ENCODE measurements at places on chromosomes 12 and 14. TPM values are rescaled to one million over a fixed set of nuclear protein-coding genes. Genes with fewer than 3 reads are reported as not detected.

DNA sequence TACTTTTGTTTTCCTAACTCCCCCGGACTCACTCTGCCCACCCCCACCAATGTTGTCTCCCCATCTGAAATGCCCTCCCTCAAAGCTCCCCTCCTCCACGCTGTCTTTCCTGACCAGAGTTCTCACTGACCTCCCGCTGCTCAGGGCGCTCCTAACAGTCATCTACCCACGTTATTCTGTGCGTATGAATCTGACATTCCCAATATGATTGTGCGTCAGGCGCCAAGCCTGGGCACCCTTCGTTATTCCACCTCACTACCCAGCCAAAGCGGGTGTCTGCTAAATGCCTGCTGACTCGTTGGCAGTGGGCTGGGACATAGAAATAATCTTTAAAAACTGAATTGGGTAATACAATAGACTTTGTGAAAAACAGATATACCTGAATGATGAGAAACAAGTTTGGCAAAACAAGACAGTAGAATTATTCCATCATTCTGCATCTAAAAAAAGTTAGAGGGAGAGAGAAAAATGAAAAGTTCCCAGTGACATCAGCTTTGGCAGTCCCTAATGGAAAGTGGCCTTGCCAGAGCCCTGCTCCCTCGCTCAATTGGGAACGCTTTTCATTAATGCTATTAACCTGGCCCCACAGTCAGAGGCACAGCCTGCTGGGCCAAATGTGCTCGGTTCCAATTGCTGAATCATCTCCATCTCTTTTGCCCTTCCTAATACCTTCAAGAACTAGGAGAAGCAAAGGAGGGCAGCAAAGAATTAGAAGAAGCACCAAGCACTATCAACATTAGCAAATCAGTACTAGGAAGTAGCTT, 74.0 kb upstream of the PLXNC1 start:
- H3K4me3 ChIP-seq = no peak overlapping the region
- DNase-seq = peak; percentile 87

DNA sequence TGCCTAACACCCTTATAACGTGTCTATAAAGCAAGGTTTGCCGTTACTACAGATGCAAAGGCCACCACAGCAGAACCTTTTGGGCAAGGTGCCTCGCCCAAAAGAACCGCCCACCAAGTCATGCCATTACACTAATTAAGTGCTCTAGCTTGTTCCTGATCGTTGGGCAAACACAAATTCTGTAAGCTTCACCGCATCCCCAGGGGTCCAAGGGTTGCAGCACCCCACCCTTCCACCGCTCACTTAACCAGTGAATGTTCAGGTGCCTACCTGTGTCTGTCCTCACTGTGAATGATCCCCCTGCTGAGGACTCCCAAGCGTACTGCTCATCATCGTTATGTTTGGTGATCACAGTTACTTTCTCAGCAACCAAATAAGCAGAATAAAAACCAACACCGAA, 1.4 kb downstream of the HSP90AA1 start:
- H3K27me3 ChIP-seq = peaks cover 2% of the 10 kb centered on the region
- peaks cover 3% of the 10 kb centered on the region for H3K36me3 ChIP-seq
- H3K4me1 ChIP-seq = no peaks in the 10 kb centered on the region
- H3K27ac ChIP-seq = no peak overlapping the region

Gene HOXC9
- polyA plus RNA-seq = not detected

Gene PLD4
- polyA plus RNA-seq = 0.38 TPM
